ENCODE measurements at places on chromosomes 1 and 21. TPM values are rescaled to one million over a fixed set of nuclear protein-coding genes. Genes with fewer than 3 reads are reported as not detected.
A peak's percentile ranks its signal among the peaks of the same experiment; 100 is the strongest.

Gene NPPB
- total RNA-seq, result not detected

Gene CYP4Z1
- total RNA-seq, result not detected

Gene SEMA4A
- total RNA-seq, result 75.1 TPM

Gene RGS1
- 23.5 TPM for total RNA-seq

Gene LCE2C
- not detected for total RNA-seq

GRCh38 chr1:156844638-156845037, 14.3 kb downstream of the INSRR start:
- H3K36me3 ChIP-seq, result no peaks in the 10 kb centered on the region
- no peak for DNase-seq
- H3K4me3 ChIP-seq, result no peak overlapping the region
- peaks cover 20% of the 10 kb centered on the region for H3K4me1 ChIP-seq
- H3K27ac ChIP-seq, result no peak overlapping the region

DNA sequence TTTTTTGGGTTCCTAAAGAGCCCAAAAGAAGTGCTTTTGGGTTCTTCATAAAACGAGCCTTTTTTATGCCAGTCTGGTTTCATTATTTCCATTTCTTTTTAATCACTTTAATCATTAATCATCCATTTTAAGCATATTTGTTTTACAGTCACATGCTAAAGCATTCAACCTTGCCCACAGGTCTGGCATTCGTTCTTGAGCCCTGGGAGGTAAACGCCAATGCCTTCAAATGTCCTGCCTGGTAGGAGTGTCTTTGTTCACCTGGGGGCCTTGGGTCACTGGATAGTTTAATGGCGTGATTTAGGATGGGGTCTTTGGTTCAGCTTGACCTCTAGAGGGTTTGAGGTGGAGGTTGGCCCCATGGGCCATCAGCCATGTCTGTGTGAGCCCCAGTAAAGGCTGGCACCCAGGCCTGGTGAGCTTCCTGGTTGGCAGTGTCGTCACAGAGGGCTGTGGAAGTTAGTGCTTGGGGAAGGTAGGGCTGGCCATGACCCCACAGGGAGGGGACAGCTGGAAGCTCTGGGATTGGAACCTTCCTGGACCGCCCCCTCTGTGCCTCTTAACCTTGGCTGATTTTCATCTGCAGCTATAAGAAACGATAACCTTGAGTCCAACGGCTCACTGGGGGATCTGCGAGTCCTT, 20.2 kb downstream of the C1orf174 start:
- peaks cover 41% of the 10 kb centered on the region for H3K36me3 ChIP-seq
- H3K27ac ChIP-seq, result no peak overlapping the region
- H3K4me1 ChIP-seq, result peaks cover under 1% of the 10 kb centered on the region
- H3K27me3 ChIP-seq, result no peaks in the 10 kb centered on the region
- no peak for DNase-seq

DNA sequence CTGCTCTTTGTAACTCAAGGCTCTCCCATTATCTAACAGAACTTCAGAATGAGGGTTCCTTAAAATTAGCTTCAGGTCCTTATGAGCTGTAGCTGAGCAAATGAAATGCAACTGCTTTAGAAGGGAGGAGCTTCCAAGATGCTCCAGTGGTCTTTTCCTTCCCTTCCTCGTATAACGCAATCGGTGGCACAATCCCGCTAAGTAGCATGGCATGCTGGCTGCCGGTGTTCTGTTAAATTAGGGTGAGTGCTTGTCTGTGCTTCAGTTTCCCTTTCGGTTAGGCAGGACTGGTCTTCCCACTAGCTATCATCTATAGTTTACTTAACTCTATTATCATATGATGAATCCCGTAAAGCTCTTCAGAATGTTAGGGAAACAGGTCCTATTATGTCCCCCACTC, 917 bp downstream of the KIAA0040 start:
- H3K36me3 ChIP-seq, result peaks cover 37% of the 10 kb centered on the region
- peak overlapping the region; percentile 93 for H3K27ac ChIP-seq
- H3K4me3 ChIP-seq, result peak overlapping the region; percentile 95
- peaks cover 53% of the 10 kb centered on the region for H3K4me1 ChIP-seq
- H3K27me3 ChIP-seq, result no peaks in the 10 kb centered on the region
- DNase-seq, result peak; percentile 44

GRCh38 chr1:67134695-67135094, at the start of gene C1orf141:
TSS of gene C1orf141 (minus strand) at chr1:67134970. CDS start at chr1:67127240, 7,730 bp downstream.
- H3K4me1 ChIP-seq, result peaks cover 8% of the 10 kb centered on the region
- peaks cover 7% of the 10 kb centered on the region for H3K27me3 ChIP-seq
- no peaks in the 10 kb centered on the region for H3K36me3 ChIP-seq
- peak; percentile 31 for DNase-seq
- no peak within 1 kb of the TSS for H3K27ac ChIP-seq

- H3K4me3 ChIP-seq, result no peak overlapping the region
- H3K4me1 ChIP-seq, result no peaks in the 10 kb centered on the region
- no peak overlapping the region for H3K27ac ChIP-seq
- no peak for DNase-seq
These were observed 47.8 kb downstream of the VCAM1 start for GRCh38 chr1:100767176-100767890.

DNA sequence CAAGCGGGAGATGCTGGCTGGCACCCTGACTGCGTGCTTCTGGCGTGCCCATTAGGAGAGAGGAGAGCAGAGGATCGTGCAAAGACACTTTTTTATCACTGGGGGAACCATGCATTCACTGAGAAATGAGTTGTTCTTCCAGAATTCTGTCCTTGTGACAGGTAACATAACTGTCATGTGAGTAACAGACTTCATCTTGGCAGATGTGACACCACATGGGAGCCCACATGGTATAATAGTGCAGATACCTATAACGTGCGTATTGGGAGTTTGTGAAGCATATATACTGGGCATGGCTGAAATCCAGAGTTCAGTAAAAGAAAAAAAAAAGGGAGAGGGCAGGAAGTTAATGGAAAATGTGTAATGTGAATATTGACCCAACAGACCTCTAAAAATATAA, 159.6 kb upstream of the BACE2 start:
- H3K4me1 ChIP-seq, result no peaks in the 10 kb centered on the region
- H3K27ac ChIP-seq, result no peak overlapping the region
- peaks cover 1% of the 10 kb centered on the region for H3K27me3 ChIP-seq

GRCh38 chr1:212514056-212514614, 81.4 kb downstream of the NENF start:
- peaks cover 12% of the 10 kb centered on the region for H3K4me1 ChIP-seq
- H3K36me3 ChIP-seq, result no peaks in the 10 kb centered on the region
- H3K27me3 ChIP-seq, result peaks cover 58% of the 10 kb centered on the region
- H3K4me3 ChIP-seq, result no peak overlapping the region
- peak; percentile 45 for DNase-seq
- H3K27ac ChIP-seq, result no peak overlapping the region

DNA sequence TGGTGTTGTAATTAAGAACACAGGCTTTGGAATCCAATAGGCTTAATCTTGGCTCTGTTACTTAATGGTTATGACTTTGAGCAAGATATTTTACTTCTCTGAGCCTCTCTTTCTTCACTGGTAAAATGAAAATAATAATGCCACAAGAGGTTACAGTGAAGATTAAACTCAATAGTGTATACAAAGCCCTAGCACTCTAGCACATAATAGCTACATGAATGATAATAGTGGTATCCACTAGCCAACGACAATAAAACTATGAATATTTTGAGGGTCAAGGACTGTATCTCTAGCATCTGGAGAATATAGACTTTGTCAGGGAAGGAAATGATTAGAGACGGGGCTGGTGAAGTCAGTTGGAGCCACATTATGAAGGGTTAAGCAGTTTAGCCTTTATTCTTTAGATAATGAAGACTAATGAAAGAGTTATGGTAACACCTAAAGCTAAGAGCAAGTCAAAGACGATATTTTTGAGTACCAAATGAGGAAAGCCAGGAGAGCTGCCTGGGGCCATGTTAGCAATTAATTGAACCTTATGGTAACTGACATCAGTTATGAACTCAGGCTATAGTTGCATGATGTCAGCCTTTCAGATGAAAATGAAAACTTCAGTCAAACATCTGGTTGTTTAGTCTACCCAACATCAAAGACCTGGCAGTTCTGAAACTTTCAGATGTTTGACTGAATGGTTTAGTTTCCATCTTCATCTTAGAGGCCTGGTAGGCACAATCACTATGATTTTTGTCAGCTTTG, 32.8 kb upstream of the RNF11 start:
- no peaks in the 10 kb centered on the region for H3K36me3 ChIP-seq
- peaks cover 5% of the 10 kb centered on the region for H3K4me1 ChIP-seq
- DNase-seq, result no peak
- no peaks in the 10 kb centered on the region for H3K27me3 ChIP-seq
- H3K4me3 ChIP-seq, result no peak overlapping the region

Measured in activated CD4-positive, alpha-beta memory T cell treated with anti-CD3 and anti-CD28 coated beads for 36 hours (primary cell).